NCI-H1105 (cell line): ENCODE measurements at places on chromosomes 1 and 21.

- no peak for DNase-seq
Measured at GRCh38 chr1:185096531-185096930, 51.2 kb downstream of the RNF2 start.

DNA sequence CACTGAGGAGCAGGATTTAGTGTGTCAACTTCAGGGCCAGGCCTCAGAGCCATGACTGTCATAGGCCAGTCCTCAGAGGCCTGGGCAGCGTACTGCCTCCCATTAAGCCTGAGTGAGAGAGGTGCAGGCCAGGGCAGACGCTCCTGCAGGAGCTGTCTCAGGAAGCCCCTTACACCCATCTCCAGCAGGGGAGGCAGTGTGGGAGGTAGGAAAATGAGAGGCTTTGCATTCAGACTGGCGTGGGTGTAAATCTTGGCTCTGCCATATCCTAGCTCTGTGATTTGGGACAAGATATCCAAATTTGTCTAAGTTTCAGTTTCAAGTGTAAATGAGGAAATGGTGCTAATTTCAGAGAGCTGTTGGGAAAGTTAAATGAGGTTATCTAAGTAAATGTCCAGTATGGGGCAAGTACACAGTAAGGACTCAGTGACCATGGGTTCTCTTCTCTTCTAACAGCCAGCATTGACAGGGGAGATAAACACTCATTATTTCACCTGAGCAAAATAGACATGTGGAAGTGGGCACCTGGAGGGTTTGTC is 184.1 kb downstream of the ZSCAN20 start:
- DNase-seq, result no peak

GRCh38 chr1:23177438-23178380 is 9.1 kb upstream of the LUZP1 start:
- DNase-seq, result peak; percentile 69

- no peak for DNase-seq
Measured at GRCh38 chr1:1841575-1841995, 49.3 kb downstream of the GNB1 start.
